ENCODE measurements at places on chromosomes 5 and 9. TPM values are rescaled to one million over a fixed set of nuclear protein-coding genes. Genes with fewer than 3 reads are reported as not detected.

- no peak for DNase-seq
These were observed 68.5 kb upstream of the MELK start for GRCh38 chr9:36504156-36504555.

Gene SPINK1
- 368 TPM for total RNA-seq

GRCh38 chr9:8515748-8516147 is 716.2 kb upstream of the DMAC1 start:
- no peak for DNase-seq

- DNase-seq = no peak
These were observed 67.6 kb upstream of the ATP10B start for GRCh38 chr5:160919626-160920025.

- DNase-seq = no peak
These were observed 15.0 kb downstream of the CACNA1B start for GRCh38 chr9:137892424-137893191.

Gene SPATA31D4
- not detected for total RNA-seq

Gene GPR21
- total RNA-seq = 2.4 TPM

GRCh38 chr5:96714450-96714849 is 52.3 kb downstream of the CAST start:
- DNase-seq = no peak

DNA sequence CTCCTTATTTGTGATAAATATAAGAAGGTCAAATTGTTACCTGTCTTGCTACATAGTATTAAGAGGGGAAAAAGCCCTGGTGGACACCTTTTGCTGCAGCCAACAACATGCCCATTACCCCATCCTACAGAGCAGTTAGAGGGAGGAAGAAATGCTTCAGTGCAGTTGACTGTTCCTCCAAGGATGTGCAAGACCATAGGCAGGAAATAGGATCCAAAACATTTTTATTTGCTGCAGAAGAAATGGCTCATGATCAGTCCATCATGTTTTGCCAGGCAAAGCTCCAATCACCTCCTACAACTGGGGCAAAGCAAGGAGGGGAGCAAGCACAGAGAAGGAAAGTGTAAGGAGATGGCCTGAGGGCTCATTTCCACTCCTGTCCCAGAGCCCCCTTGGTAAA is 399.1 kb upstream of the PIK3R1 start:
- no peak for DNase-seq

DNA sequence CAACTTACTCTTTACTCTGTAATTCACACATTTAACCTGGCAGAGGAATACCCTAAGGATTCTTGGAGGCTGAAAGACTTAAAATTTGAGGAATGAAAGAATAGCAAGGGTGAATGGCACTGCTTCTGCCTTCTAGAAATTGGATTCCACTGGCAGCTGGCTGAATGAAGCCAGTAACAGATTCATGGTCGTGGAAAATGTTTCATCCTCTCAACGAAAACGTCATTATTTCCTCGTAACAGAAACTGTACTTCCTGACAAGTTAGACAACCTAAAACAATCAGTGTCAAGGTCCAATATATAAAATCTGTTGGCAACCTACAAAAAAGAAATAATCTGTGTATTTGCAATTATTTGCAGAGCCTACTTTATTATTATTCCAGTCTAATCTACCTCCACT is 39.7 kb downstream of the BNC2 start:
- DNase-seq = no peak

DNA sequence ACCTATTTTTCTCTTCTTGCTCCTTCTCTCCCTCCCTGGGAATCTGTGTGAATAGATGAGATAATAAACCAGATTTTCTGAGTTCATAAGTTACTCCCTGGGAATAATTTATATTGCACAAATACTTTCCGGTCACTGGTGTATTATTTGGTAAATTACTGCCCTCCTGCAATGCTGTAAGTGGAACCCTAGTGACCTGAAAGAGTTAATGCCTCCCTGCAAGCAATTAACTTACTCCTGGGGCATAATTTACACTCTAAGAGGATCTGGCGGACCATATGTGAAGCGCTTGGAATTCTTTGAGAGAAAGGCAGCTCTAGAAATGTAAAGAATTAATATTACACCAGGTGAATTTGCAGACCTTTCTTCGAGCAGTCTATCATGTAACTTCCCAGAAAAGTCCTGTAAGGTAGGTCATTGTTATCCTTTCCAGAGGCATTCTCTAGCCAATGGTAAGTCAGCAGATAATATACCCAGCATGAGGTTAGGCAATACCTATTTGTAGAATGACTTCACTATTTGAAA is 7.0 kb upstream of the GDNF start:
- no peak for DNase-seq

DNA sequence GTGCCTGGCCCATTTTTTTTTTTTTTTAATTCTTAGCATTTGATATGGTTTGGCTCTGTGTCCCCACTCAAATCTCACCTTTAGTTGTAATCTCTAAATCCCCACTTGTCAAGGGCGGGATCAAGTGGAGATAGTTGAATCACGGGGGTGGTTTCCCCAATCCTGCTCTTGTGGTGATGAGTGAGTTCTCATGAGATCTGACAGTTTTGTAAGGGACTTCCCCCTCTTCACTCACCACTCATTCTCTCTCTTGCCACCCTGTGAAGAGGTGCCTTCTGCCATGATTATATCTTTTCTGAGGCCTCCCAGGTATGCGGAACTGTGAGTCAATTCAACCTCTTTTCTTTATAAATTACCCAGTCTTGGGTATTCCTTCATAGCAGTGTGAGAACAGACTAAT is 27.2 kb downstream of the NDUFAF2 start:
- DNase-seq = no peak

Gene PCDHGA7
- total RNA-seq = 1.3 TPM

DNA sequence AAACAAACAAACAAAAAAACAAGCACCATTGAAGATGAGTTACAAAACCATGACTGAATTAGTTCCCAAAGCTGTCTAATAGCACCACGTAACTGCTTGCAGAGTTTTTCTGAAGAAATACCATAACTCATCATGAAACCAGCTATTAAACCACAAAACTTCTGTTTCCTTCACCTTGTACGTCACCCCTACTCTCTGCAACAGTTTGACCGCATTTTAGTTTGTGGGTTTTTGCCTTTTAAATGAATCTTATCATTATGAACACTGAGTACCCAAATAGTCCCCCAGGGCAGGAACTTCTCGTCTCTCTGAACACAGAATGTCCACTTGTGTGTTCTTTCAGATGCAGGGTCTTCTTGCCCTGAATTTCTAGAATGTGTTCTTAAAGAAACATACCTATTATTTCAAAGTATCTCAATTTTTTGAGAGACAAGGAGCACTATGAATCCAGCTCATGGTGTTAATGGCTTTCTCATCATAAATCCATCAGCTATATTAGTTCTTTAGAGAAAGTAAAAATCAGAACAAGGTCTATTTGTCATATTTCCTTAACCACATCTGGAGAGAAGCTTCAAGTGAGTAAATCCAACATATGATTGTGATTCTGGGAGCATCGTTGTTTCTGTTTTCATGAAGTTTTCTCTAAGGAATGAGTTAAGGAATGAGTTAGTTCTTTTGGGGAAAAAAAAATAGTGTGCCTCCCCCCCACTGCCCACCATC is 210.6 kb downstream of the AUH start:
- no peak for DNase-seq

DNA sequence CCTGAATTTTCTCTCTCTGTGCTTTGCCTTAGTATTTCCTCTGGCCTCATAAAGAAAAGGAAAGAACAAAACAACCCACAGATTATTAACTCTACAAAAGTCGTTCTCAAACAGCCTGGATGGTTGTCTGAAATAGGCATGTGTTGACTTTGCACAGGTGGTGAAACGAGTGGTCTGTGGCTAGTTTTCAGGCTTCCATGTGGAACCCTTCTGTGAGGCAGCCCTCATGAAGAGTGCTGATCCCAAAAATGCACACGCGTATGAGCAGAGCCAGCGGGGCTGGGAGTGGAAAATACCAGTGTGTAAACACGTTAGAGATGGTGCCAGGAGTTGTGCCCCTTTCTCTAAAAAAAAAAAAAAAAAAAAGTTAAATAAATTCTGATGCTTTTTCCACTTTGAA is 4.9 kb upstream of the PSAT1 start:
- DNase-seq = no peak

DNA sequence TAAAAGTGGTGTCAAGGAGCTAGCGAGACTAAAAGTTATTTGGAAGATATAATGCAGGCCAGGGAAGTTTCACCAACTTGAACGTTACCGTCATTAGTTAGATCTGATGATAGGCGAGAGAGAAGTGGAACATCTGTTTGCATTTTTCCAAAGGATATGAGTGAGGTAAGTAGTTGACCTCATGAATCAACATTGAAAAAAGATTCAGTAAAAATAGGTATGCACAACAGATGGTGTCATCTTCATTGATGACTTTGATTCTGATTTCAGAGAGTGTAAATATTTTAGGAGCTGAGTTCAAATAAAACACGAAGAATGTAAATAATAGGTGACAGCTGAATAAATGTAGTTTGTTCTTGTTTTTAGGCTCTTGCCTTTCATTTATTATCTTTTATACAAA is 998.9 kb upstream of the CDH6 start:
- no peak for DNase-seq

All from left colon (tissue), 2 donors.